NCI-H2171 treated with DMSO at 0.1 percent for 48 hours (cell line): ENCODE measurements at places on chromosomes 4 and X.

- no peak for DNase-seq
These were observed 27.6 kb upstream of the KCNIP4 start for GRCh38 chr4:21976166-21976565.

DNA sequence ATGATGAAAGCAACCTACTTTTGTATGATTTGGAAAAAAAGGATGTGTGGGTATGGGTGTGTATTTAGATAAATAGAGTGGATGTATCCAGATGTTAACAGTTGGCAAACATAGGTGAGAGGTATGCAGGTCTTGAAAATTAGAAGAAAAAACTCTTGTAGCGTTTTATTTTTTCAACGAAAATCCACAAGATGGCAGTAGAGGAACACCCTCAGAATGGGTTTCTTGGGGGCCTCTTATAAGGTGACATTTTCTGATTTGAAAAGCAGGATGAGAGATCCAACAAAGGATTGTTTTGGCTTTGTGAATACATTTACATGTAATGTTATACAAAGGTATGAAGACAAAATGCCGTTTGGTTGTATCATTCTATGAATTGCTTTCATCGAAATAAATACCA is 68.3 kb downstream of the FMR1NB start:
- peak; percentile 21 for DNase-seq

GRCh38 chrX:96688789-96689188 is 4.1 kb downstream of the DIAPH2 start:
- DNase-seq, result no peak

GRCh38 chrX:106725931-106726330 is 570 bp upstream of the RNF128 start:
- no peak for DNase-seq

DNA sequence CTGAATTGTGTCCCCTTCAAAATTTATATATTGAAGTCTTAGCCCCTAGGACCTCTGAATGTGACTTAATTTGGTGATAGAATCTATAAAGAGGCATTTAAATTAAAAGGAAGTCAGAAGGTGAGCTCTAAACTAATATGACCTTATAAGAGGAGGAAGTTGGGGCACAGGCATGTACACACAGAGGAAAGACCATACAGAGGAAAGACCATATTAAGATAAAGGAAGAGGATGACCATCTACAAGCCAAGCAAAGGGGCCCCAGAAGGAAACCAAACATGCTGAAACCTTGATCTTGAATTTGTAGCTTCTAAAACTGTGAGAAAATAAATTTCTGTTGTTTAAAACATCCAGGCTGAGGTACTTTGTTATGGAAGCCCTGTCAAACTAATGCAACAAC is 26.9 kb upstream of the CYBB start:
- DNase-seq, result no peak

GRCh38 chr4:4655901-4656300 is 114.1 kb upstream of the STX18 start:
- DNase-seq, result no peak

DNA sequence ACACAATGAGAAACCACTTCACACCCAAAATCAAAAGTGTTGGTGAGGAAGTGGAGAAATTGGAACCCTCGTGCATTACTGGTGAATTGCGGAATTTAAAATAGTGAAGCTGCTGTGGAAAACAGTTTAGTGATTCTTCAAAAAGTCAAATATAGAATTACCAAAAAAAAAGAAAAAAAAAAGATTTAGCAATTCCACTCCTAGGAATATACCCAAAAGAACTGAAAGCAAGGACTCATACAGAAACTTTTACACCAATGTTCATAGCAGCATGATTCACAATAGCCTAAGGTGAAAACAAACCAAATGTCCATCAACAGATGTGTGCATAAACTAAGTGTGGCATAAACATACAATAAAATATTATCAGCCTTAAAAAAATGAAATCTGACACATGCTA is 364.3 kb upstream of the FAM241A start:
- no peak for DNase-seq

GRCh38 chr4:26323821-26324220 is 3.0 kb downstream of the RBPJ start:
- no peak for DNase-seq

GRCh38 chr4:31124008-31124585 is 403.9 kb downstream of the PCDH7 start:
- DNase-seq, result no peak

DNA sequence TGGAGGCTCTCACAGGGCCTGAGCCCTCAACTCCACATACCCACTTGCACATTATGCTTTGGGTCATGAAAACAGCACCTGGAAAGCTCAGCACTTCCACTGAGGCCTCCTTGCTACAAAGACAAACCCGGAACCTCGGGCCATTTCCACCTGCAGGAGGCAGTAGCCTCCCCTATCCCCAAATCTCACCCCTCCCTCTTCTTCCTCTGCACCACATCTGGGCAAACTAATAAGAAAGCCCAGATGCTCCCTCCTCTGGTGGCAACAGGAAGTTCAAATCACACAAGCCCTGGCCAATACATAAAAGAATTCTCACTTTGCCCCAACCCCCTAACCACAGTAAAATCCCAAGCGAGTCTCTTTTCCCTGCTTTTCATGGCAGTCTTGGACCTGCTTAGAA is 136.4 kb downstream of the MAPK10 start:
- no peak for DNase-seq

- no peak for DNase-seq
These were observed 32.7 kb downstream of the TMEM47 start for GRCh38 chrX:34624416-34624815.

DNA sequence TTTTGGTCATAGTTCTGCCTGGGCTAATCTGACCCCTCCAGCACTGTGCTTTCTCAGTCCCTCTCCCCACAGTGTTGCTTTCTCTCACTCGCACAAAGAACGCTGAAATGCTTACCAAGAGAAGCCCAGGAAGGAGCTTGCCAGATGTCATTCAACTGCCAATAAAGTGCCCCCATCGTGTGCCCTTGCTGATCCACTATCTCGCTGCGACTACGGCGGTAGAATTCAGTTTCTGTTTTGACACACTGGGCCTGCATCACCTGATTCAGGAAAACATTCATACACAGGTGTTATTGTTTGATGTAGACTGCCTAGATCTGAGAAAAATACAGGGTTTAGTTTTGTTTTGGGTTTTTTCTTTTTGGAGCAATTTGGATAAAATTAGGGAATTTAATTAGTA is 121.2 kb downstream of the MANBA start:
- no peak for DNase-seq

DNA sequence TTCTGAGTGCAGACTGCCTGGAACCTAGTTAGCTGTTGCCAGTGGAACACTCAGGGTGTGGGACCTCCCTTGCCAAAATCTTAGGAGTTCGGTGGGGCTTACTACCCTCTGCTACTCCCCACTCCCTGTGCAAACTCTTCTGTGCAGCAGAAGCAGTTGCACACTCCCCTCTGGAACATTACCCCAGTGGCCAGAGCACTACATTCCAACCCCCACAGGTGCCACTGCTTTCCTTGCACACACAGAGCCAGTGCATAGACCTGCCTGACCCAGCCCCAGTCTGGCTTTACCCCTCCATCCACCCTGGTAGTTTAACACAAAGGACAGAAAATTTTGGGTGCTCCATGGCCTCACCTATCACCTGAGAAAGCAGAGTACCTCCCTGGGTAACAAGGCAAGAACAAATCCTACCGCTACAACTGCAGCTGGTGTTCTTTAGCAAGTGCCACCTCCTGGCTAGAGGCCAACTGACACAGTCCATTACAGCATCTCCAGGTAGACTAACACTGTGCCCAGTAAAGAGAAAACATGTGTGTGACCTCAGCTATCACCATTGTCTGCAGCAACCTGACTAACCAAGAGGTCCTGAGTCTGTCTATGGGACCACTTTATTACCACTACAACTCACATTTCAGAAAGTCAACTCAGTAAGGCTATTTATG is 11.5 kb upstream of the RASSF6 start:
- DNase-seq, result no peak

GRCh38 chr4:99683895-99684294 is 26.3 kb upstream of the C4orf54 start:
- DNase-seq, result no peak

GRCh38 chr4:130110189-130110588 is 1014.2 kb downstream of the C4orf33 start:
- no peak for DNase-seq

GRCh38 chr4:87005369-87005689 is 70.5 kb downstream of the AFF1 start:
- no peak for DNase-seq

DNA sequence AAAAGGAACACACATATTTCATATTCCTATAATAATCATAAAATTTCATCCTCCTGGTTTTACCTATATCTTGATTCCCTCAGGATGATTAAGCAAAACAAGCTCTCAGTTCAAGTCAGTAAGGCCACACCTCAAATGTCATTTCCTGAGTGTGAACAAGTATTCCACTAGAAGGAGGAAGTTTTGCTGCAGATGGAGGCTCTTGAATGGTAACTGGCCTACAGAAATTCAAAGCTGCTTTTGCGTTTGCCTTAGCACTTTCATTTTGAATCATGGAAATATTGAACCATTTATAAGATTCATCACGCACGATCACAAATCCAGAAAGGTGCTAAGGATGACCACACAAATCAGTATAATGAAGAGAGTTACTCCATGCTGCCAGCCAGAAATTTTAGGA is 254.4 kb upstream of the CXXC4 start:
- DNase-seq, result no peak

DNA sequence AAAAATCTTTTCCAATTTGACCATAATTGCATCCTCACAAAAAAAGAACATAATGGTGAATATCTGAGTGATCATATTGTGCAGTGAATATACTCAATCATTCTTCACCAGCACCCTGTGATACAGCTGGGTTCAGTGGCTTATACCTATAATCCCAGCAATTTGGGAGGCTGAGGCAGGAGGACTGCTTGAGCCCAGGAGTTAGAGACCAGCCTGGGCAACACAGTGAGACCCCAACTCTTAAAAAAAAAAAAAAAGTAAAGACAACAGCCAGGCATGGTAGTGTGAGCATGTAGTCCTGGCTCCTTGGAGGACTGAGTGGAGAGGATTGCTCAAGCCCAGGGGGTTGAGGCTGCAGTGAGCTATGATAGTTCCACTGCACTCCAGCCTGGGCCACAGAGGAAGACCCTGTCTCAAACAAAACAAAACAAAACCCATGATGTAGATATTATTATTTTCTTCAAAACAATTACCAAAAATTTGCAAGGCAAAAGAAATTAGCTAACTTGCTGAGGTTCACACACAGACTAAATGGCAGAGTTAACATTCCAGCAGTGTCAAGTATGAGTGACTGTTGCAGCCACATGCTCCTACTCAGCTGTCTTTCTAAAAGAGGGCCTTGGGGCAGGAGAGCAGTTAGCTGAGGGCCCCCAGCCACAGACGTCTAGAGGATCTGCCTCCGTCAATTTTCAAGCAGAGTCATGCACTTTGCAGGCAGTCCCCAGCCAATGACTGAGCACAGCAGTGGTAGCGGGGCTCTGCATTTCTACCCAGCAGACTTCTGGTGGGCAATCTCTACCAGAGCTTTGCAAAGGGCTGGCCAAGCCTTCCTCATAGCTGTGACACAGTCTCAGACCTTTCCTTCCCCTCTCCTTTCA is 33.4 kb downstream of the ADGRA3 start:
- DNase-seq, result no peak

- DNase-seq, result no peak
These were observed 3.4 kb downstream of the GPRASP1 start for GRCh38 chrX:102654696-102655095.

GRCh38 chr4:140947506-140947905 is 185.8 kb downstream of the RNF150 start:
- no peak for DNase-seq

DNA sequence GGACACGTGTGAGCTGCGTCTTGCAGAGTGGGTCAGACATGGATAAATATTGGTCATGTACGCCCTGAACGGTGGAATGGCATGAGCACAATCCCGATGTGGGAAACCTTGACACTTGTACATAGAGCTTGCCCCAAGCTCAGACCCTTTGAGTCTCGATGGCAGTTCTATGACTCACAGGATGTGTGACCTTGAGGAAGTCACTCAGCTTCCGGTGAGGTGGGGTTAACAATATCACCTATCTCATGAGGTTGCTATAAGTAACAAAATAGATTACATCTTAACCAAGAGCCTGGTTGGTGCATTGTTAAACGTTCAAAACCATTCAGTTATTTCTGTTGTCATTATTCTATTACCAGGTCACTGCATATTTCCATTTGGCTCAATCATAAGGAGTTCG is 109.1 kb upstream of the TBL1X start:
- no peak for DNase-seq

DNA sequence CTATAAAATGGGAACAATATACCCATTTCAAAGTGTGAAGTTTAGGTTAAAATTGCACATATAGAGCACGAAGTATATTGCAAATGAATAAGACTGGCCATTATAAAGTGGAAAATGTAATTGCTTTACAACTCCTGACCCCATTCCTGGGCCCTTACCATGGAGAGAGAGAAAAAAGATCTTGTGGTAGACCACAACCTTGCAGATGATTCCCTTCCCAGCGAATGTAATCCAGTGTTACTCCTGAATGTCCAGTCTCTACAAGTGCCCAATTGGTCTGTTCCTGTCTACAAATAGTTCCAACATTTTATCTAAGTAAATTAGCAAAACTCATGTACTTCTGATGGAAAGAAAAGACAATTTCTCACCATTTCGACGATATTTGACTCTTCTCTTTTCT is 184.1 kb upstream of the LNX1 start:
- no peak for DNase-seq

- DNase-seq, result no peak
These were observed 81.2 kb downstream of the SHISA3 start for GRCh38 chr4:42478509-42478908.

DNA sequence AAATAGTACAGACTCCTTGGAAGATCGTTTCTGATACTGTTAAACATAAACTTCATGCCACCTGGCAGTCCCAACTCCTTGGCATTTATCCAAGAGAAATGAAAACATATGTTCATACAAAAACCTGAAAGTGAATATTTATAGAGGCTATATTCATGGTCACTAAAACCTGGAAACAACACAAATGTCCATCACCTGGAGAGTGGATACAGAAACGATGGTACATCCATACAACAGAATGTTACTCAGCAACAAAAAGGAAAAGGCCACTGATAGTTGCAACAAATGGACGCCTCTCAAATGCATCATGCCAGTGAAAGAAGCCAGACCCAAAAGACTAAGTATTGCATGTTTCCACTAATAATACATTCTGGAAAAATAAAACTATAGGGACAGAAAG is 34.0 kb upstream of the SORBS2 start:
- peak; percentile 47 for DNase-seq

DNA sequence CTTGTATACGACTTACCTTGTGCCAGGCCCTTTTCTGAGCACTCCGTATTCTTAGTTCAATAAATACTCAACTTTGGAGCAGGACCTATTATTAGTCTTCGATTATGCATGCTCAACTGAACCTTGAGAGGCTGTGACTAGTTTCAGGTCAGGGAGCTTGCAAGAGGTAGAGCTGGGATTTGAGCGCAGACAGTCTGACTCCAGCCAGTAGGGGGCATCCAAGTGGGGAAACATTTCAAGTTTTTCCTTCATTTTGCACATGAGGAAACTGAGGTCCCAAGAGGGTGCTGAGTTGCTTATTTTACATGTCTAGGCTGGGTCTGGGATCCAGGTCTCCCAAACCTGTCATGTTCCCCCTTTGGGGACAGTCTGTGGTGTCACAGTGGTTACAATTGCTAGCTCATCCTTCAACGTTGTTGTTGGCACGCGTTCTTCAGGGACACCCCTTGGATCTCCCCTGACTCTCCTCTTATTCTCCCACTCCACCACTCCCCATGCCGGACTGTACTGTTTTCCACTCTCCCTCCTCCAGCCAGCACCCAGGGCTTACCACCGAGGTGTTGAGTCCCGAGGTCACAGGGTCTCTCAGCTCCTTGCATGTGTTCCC is 6.7 kb upstream of the PRICKLE3 start:
- peak; percentile 19 for DNase-seq
